NCI-H187 treated with DMSO at 0.1 percent for 48 hours (cell line): ENCODE measurements at places on chromosomes 7 and 10.

GRCh38 chr7:101823096-101823495 is 5.7 kb downstream of the CUX1 start:
- DNase-seq = no peak

GRCh38 chr7:114821030-114821900 is 100.6 kb upstream of the MDFIC start:
- no peak for DNase-seq

- DNase-seq = no peak
Observed at GRCh38 chr7:34059136-34059828, 153.9 kb downstream of the BMPER start.

GRCh38 chr10:47421057-47421952 is 37.2 kb upstream of the ZNF488 start:
- DNase-seq = no peak

DNA sequence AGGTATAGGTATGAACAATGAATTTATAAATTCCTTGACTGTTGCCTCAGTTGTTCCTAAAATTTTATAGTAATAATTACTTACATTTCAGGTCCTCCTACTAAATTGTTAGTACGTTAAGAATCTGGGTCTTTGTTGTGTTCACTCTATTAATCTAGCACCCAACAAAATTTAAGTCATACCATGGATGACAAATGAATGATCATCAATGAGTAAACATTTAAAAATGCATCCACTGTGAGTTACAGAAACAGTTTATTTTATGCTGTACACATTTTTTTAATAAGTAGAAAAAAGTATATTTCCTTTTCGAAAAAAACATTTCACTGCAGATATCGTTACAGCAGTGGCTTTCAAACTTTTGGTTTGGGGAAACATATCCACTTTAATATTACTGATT is 265.2 kb downstream of the PCLO start:
- no peak for DNase-seq

DNA sequence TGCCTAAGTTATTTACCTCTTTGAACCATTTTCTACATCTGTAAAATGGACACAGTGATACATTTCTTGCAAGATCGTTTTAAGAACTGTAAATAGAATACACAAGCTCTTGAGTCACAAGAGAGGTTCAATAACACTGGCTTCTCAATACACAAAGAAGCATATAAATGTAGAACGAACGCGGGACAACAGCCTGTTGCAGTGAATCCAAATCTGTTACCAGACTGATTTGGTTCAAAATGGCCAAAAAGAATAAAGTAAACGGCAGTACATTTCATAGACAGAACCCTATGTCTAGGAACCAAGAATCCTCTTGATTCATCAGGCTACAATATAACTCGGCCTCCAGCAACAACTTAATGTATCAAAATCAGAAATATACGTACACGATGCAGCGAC is 701 bp downstream of the MTPAP start:
- no peak for DNase-seq

- DNase-seq = no peak
Observed at GRCh38 chr7:128755075-128755818, 16.1 kb downstream of the CALU start.

DNA sequence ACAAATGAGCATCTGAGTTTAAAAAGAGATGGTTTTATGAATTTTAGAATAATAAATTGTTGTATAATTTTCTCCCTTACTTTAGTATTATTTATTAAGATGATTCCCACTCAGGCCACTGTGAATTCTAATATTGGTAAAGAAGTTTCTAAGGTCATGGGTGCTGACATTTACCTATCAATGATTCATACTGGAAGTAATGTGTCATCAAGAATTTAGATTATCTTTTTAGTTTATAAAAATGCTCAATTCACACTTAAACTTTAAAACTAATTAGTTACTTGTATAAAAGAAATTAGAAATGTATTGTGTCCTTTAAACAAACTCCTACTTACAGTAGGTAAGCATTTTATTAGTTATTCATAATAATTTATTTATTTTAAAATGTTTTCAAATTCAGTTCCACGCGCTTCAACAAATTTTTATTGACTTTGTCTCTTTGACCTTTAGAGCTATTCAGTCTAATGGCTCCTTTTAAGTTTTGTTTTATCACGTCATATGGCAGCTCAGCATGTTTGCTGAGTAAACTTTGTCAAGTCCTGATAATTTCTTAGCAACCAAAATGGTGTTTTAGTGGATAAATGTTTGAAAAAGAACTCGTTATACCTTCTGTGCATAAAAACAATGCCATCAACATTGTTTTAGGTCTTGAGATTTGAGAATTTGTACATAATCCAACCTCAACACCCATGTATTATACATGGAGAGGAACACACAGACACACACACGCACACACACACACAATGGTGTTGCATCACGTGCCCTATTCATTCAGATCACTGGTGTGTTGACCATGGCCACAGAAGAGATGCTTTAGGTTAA is 15.1 kb upstream of the MRC1 start:
- no peak for DNase-seq

GRCh38 chr7:132030086-132030568 is 473.7 kb upstream of the PODXL start:
- no peak for DNase-seq

DNA sequence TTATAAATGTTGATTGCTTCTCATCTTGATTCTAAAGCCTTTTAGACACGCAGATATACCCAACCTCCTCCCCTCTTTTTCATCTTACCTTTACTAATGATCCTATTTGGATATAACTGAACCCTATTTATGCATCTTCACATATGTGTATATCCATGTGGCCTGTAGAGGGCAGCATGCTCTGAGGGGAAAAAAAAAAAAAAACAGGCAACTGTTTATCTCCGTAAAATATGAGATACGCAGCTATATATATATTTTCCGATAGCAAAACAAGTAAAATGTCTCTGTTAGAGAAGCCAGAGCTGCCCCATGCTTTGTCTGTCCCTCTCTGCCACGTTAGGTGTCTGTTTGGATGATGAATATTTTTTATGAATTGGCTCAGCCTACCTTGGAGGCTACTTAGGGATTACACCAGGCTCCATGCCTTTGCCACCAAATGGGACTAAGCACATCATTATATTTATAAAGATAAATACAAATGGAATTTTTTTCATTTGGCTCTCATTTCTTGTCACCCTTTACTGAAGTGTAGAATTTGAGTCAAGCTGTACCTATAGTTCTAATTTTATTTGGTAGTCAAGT is 174.8 kb upstream of the FZD1 start:
- DNase-seq = peak; percentile 38

- DNase-seq = no peak
Observed at GRCh38 chr7:40827222-40828085, 692.6 kb downstream of the SUGCT start.

- no peak for DNase-seq
Observed at GRCh38 chr7:124893140-124893827, 36.3 kb downstream of the POT1 start.

DNA sequence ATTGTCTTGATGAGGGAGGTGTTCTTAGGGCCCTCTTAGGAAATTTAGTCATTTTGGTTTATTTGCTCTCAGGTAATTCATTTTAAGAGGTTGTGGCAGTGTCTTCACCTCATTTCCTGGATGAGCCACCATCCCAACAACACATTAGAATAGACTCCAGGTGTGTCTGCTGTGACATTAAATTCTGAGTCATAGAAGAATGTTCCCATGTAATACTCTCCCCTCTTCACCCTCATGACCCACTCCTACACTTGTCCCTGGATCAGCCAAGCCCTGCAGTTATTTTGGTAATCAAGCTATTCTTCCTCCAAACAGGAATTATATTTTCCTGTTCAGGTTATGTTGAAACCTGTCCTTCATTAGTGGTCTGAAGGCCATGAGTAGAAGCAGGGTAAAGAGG is 944.1 kb downstream of the SORCS3 start:
- no peak for DNase-seq

- DNase-seq = no peak
Observed at GRCh38 chr10:3868271-3868664, 83.3 kb upstream of the KLF6 start.

- no peak for DNase-seq
Observed at GRCh38 chr7:114243646-114244045, 171.0 kb upstream of the FOXP2 start.

- no peak for DNase-seq
Observed at GRCh38 chr10:48400129-48400849, 93.8 kb downstream of the MAPK8 start.

DNA sequence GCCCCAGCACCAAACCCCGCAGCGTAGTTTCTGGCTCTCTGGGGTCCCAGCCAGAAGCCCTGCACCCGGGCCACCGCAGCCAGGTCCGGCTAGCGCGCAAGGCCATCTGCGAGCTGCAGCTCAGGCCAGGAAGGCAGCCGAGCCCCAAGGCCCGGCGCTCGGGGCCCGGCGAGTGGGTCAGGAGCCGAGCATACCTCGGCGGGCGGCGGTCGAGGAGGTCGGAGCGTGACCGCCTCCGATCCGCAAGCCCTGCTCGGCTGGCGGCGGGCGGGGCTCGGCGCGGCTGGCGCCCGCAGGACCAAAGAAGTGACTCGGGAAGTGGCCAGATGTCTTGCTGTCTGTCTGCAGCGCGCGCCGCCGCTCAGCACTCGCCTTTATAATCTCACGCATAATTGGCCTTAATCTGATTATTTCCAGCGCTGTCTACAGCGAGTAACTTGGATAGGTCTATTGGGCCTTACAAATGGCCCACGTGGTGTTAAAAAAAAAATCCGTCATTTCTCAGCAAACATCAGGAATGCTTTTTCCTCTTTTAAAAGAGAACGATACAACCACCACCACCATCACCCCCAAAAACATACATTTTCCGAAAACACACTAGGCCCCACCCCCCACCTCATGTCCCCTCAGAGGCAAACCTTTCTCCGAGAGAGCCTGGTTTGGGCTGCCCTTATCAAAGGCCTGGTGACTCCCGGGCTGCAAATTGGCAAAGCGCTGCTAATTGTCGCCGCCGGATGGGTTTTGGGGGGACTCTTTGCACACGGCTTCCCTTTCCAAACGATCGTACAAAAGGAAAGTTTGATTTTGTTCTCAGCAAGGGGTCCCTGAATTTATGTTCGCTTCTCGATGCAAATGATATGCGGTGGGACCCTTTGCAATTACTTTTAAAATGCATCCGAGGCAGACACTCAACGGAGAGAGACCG is at the start of gene DRGX:
Gene DRGX, minus strand, starts transcription at position 349 of the 925 bp plus-strand sequence. CDS start 649 bp downstream, outside the sequence.
- no peak for DNase-seq

- DNase-seq = no peak
Observed at GRCh38 chr7:30656006-30656957, 26.0 kb downstream of the CRHR2 start.

DNA sequence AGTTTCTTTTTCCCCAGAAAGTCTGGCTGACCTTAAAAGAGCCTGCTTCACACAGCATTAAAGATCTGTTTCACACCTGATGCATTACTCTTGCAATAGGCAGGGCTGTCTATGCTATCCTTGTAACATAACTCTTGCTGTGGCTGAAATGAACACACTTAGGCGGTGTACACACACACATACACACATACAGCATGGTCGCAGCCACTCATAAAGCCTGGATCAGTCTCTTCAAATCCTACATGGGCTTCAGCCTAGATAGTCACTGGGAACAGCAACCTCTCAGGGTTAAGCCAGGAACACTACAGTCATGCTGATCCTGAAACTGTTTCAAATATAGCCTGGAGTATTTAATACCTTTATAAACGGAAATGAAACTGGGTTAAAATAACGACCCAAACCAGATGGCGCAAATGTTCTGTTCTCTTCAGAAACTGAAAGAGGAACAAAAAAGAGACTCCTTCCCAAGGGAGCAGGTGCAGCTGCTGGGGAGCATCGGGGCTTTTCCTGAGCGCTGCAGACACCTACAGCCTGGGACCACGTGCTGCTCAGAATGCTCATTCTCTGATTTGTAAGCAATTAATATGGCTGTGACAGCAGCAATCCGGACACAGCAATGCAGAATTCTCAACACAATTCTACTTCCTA is 61.0 kb upstream of the SFMBT2 start:
- no peak for DNase-seq

DNA sequence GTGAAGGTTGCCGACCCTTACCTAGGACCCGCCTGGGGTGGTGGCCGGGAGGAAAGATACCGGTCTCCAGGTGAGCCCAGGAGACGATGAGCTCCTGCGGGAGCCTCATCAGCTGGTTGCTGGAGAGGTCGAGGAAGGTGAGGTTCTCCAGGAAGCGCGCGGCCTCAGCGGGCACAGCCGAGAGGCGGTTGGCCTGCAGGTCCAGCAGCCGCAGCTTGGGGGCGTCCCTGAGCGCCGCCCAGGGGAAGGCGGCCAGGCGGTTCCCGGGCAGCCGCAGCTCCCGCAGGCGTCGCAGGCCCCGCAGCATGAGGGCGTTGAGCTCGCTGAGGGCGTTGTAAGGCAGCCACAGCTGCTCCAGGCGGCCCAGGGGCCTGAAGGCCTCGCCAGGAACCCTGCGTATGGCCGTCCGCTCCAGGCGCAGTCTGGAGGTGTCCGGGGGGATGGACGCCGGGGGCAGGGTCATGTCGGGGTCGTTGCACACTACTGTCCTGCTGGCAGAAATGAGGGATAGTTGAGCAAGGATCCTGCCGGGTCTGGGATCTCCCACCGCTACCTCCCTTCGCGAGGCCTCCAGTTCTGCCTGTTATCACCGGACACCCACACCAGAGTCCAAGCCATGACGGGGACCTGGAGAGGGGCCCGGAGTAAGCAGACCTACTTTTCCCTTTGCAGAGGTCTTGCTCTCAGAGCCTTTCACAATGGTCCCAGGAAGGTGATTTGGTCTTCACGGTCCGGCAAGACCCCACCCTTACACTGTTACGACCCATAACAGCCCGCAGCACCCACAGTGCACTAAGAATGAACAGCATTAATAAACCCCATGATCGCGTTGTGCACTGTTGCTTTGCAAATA is 3.9 kb downstream of the LRIT1 start:
- no peak for DNase-seq

DNA sequence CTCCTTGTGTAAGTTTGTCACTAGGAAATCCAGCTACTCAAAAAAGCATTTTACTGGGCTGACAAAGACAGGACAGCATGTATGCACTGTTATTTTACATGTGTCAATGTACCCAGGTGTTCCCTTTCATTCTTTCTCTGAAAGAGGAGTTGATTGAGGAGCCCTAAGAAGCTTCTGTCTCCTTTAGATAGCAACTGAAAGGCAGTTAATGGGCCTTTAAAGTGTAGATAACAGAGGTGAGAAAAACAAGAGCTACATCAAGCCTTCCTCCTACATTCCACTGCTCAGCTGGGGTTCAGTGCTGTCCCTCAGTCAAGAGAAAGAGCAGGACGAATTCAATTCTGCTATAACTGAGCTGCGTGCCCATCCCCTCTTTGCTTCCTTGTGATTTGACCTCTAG is 12.8 kb upstream of the WIPF3 start:
- DNase-seq = no peak

DNA sequence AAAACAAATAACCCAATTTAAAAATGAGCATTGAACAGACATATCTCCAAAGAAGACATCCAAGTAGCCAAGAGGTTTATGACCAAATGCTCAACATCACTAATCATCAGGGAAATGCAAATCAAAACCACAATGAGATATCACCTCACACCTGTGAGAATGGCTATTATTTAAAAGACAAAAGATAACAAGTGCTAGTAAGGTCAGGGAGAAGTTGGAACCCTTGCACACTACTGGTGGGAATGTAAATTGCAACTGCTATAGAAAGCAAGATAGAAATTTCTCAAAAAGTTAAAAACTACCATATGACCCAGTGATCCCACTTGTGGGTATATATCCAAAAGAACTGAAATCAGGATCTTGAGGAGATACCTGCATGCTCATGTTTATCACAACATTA is 49.5 kb downstream of the SGMS1 start:
- no peak for DNase-seq
